T-helper 2 cell treated with Interferon-gamma antibody and Interleukin-4, amounts not matched to agents 100 ng/mL and 5 ng/mL, for 36 hours (primary cell): ENCODE measurements at places on chromosomes 16 and 17. TPM values are rescaled to one million over a fixed set of nuclear protein-coding genes. Genes with fewer than 3 reads are reported as not detected.

Gene DHRS7C
- not detected in 2 replicates for total RNA-seq

Gene ACE
- 1.5 and 1.6 TPM in 2 replicates for total RNA-seq

Gene HBZ
- not detected in 2 replicates for total RNA-seq

Gene MPP2
- 0.64 and 0.86 TPM in 2 replicates for total RNA-seq
